ENCODE measurements at places on chromosomes 3 and 15. TPM values are rescaled to one million over a fixed set of nuclear protein-coding genes. Genes with fewer than 3 reads are reported as not detected.

DNA sequence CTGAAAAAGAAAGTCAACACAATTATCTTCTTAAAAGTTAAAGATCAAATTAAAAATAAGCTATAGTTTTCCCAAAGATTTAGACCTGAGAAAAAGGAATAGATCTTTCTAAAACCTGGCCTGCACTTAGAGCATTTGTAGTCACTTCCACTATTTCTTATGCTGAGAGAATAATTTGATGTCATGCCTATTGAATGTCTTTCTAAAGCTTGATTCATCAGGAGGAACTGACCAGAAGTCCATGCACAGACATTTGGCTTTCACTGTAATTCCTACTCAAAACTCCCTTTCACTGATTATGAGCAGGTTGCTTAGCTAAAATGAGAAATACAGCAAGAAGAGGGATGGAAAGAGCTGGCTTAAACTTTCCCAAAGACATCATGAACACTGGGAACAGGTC, 4.3 kb downstream of the GREM1 start:
- no peak for DNase-seq

GRCh38 chr3:20742903-20743552, 557.0 kb upstream of the SGO1 start:
- DNase-seq, result no peak

DNA sequence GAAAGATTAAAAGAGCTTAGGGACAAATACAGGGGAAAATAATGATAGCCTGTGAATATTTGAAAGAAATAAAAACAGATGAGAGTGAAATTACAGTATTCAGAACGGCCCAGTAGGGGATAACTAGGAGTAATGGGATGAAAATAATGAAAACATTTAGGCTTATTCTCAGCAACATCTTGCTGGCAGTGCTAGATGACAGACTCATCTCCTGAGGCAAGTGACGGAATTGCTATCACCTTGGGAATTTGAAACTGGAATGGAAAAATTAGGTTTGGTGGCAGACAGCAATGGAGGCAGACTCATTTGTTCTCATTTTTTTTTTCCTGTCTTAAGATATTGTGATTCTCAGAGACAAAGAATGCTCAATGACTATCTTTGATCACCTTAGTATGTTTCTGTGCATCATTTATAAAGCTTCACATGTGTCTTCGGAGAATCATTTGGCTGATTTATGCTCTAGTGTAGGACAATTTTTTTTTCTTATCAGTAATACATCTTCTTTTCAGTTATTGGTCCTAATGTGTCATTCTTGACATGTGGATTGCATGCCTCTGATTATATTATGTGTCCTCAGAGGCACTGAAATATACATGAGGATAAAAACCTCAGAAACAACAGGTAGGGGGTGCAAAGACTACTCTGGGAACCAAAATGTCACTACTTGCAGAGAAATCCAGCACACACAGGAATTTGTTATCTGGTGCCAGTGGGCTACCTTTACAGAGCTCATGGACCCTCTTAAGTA, 711.7 kb downstream of the EDEM1 start:
- DNase-seq, result no peak

- peak; percentile 67 for DNase-seq
Observed at GRCh38 chr3:125194849-125195601, 17.5 kb downstream of the SLC12A8 start.

GRCh38 chr3:185176750-185177359, 24.0 kb upstream of the C3orf70 start:
- no peak for DNase-seq

- no peak for DNase-seq
Observed at GRCh38 chr3:39473452-39474125, 6.1 kb downstream of the MOBP start.

DNA sequence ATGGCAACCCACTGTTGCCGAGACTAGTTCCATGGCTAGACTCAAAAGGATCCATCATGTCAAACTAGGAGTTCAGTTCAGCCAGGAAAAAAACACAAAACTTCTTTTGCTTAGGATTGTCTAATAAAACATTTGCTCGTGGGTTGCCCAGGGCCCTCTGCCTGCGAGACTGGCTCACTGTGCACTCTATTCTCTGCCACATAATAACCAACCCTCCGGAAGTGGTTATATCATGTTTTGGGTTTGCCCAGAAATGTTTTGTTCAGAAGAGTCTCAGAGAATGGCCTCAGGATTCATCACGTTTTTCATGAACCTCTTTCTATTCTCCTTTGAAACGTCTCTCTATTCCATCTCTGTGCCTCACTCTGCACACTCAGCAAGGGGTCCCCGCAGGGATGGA, 216.1 kb downstream of the SV2B start:
- DNase-seq, result no peak

GRCh38 chr3:44870375-44871061, 3.9 kb upstream of the TGM4 start:
- DNase-seq, result no peak

- DNase-seq, result no peak
Observed at GRCh38 chr3:81452418-81452817, 309.0 kb downstream of the GBE1 start.

DNA sequence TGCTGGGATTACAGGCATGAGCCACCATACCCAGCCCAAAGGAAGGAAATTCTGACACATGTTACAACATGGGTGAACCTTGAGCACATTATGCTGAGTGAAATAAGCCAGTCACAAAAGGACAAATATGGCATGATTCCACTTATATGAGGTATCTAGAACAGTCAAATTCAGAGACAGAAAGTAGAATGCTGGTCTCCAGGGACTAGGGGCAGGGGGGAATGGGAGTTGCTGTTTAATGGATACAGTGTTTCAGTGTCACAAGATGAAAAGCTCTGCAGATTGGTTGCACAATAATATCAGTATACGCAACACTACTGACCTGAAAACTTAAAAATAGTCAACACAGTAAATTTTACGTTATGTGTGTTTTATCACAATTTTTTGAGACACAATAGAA, 4.1 kb downstream of the SPATA12 start:
- no peak for DNase-seq

GRCh38 chr3:14283813-14284438, 105.3 kb downstream of the LSM3 start:
- DNase-seq, result no peak

DNA sequence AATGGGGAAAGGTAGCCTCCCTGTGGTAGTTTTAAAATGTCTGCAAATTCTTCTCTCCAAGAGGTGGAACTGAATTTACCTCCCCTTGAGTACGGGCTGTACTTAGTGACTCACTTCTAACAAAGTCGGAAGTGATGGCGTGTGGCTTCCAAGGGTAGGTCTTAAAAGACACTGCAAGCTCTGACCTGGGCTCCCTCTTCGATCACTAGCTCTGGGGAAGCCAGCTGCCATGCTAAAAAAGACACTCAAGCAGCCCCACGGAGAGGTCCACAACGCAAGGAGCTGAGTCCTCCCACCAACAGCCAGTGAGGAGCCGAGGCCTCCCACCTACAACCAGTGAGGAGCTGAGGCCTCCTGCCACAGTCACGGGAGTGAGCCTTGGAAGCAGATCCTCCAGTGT, 122.0 kb upstream of the HACD2 start:
- peak; percentile 28 for DNase-seq

DNA sequence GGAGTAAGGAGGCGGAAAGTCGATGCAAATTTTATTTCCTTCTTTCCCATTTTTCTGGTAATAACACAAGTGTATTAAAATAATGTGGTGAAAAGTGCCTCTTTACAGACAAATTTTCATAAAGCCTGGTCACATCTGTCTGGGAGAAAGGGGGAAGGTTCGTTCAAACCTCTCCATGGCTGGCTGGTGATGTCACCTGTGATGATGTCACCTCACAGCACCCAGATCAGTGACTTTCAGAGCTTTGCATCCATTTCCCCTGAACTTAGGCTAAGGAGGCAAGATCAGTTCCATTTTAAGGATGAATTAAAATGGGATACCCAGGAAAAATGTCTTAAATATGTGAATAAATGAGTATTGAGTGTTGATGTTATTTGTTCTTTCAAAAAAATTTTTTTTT, 34.1 kb downstream of the ATP10A start:
- DNase-seq, result no peak

DNA sequence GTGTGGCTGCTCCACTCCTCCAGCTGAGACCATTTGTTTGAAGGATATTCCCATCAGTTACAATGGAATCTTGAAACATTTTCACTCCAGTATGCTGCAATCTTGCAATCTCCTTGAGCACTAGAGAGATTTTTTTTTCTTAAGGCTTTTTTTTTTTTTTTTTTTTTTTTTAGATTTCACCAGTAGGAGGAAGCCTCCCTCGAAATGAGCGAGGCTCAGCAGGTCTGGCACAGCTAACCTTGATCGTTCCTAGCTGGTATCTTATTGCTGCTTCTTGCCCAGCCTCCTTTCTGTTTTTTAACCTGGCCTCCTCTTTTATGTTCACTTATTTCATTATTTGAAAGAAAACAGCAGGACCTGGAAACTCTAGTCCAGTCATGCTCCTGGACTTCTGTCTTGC, 48.1 kb downstream of the RAP2B start:
- no peak for DNase-seq

DNA sequence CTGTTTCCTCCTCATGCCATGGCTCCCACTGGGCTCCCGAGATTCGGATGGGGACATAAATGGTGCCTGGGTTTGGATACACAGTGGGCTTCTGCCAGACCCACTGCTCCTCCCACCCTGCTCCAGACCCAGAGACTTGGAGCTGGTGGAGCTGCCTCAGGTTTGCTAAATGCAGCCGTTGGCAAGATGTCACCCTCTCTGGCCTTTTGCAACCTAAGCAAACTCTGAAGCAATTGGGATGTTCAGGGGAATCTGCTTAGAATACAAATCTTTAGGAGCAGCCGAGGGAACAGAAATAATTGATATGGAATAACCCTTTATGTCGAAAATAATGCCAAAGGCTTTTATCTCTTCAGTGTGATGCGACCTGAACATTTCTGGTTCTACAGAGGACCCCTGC, 33.4 kb downstream of the PRICKLE2 start:
- no peak for DNase-seq

DNA sequence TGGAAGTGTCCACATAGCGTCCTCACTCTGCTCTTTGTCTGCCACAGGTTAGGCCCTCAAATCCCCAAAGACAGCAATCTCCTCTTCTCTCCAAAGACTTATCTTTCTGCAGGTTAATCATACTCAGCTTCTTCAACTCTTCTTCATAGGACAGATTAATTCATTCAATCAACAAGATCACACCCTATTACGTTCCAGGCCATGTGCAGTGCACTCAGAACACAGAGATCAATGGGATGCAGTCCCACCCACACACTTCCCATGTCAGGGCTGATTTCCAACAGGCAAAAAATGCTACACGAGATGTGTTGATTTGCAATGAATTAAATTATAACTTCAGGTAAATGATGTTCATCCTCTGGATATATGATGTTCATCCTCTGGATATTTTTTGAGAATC, 33.5 kb upstream of the ZNF639 start:
- no peak for DNase-seq

Gene SCN5A
- 2.7 TPM for total RNA-seq

Gene CD86
- 15.4 TPM for total RNA-seq

Gene GOLGA6B
- total RNA-seq, result not detected

Gene TRPM1
- total RNA-seq, result not detected
